ENCODE measurements at places on chromosomes 16 and 17.

- DNase-seq, result no peak
These were observed 265.6 kb downstream of the CDH13 start for GRCh38 chr16:82892324-82892723.

DNA sequence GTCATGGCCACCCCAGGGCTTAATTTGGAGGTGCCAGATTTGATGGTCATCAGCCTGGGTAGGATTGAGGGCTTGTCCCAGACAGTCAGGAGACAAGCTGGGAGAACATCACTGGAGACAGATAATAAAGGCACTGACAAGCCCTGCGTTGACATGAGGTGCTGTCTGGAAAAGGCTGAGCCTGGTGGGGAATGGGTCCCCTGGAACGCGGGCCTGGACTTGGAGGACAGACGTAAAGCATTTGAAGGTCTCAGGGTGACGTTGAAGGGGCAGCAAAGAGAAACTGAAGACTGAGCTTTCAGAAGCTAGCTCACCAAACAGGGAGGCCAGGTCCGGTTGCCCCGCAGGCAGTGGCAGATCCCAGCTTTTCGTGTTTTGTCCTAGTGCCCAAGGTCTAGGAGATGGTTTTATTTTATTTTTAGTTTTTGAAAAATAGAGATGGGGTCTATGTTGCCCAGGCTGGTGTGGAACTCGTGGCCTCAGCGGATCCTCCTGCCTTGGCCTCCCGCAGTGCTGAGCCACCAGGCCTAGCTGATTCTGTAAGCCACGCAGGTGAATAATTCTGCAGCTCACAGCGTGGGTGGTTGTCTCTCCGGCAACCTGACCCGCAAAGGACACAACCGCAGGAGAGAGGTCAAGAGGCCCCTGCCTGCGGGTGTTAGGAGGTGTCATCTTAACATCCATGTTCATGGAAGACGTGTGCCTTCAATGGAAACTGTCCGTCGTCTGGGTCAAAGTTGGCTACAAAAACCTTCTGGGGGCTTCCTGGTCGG lies 37.6 kb downstream of the METRNL start:
- DNase-seq, result no peak

- no peak for DNase-seq
These were observed 169.8 kb downstream of the MRTFB start for GRCh38 chr16:14240964-14241363.

DNA sequence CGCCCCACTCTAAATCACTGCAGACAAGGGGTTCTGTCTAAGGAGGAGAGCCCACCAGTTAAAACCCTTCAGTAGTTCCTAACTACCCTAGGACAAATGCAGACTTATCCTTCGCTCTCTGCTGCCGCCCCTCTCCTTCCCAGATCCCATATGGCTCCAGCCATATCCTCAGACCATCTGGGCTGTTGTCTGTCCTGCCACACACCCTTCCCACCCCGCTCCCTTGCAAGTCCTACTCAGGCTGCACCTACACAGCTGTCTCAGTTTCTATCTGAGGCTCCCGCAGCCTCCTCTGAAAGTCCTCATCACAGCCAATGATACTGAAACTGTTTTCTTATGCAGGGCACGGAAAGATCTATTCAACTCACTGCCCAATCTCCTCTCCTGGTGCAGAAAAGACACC lies 720 bp upstream of the BCKDK start:
- peak; percentile 48 for DNase-seq

GRCh38 chr16:87690911-87691685 lies 74.7 kb downstream of the KLHDC4 start:
- DNase-seq, result no peak

GRCh38 chr17:21677911-21678310 lies 14.4 kb upstream of the KCNJ18 start:
- no peak for DNase-seq

GRCh38 chr16:30079480-30079879 lies 3.7 kb downstream of the PPP4C start:
- DNase-seq, result no peak

GRCh38 chr17:27567563-27567859 lies 63.5 kb upstream of the LGALS9 start:
- DNase-seq, result no peak

GRCh38 chr17:71522383-71522782 lies 598.4 kb upstream of the SOX9 start:
- DNase-seq, result no peak

- no peak for DNase-seq
These were observed 105.4 kb downstream of the STX8 start for GRCh38 chr17:9470171-9470570.

DNA sequence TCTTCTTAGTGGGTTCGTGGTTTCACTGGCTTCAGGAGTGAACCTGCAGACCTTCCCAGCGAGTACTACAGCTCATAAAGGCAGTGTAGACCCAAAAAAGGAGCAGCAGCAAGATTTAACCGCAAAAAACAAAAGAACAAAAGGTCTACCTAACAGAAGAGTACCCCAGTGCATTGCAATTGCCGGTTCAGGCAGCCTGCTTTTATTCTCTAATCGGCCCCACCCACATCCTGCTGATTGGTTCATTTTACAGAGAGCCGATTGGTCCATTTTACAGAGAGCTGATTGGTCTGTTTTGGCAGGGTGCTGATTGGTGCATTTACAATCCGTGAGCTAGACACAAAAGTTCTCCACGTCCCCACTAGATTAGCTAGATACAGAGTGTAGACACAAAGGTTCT lies 2.0 kb upstream of the ARRB2 start:
- DNase-seq, result peak; percentile 59

DNA sequence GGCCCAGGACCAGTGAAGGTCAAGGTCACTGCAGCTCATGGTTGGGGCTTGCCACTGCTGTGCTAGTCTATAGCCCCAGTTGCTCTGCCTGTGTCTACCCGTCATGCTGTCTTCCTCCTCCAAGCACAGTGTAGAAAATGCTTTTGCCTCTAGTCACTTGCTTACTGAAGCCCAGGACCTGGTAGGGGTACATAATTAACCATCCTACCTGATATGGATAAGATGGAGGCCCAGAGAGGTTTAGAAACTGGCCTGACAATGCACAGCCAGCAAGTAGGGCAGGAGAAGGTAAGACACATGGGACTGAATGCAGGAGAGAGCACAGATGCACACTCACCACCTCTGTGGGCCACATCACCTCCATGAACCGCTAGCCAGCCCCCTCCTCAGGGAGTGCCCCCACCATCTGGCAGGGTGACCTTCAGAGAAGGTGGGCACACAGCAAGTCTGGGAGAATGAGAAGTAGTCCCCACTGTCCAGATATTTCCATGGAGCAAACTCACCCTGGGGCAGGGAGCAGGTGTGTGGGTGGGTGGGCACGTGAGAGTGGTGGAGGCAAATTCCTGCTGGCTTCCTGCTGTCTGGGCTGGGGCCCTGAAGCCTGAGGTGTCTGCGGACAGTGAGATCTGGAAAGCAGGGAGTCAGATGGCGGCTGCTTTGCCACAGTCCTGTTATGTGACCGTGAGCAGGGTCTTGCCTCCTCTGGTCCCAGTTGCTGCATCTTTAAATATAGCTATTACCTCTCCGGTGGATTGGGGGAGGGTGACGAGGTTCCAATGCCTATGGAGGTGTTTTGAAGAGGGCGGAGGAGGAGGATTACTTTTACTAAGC lies 1.0 kb downstream of the CX3CL1 start:
- no peak for DNase-seq

- no peak for DNase-seq
These were observed 25.3 kb upstream of the SCNN1B start for GRCh38 chr16:23276821-23277220.
